Left forelimb (tissue), 1 donor: ENCODE measurements at places on chromosomes 2 and 18.
A peak's percentile ranks its signal among the peaks of the same experiment; 100 is the strongest.

- DNase-seq, result no peak
Measured at GRCh38 chr2:190997526-190998113, 16.4 kb downstream of the STAT1 start.

GRCh38 chr2:226660526-226660925, 139.1 kb downstream of the IRS1 start:
- DNase-seq, result peak; percentile 68

DNA sequence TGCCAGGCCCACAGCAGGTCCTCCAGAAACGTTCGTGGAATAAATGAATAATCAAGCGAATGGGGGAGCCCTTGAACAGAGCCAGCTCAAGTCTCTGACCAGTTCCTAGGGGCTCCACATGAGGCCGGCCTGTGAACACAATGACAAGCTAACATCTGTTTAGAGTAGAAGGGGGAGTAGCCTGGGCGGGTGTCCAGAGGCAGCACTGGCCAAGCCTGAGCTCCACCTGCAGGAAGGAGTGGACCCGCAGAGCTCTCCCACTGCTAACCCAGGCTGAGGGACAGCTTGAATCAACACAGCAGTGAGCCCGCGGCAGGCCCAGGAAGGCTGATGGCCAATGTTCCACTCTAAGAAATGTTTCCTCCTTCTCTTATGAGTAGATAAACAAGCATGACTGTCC, 234.8 kb upstream of the RAB6C start:
- peak; percentile 77 for DNase-seq

GRCh38 chr2:69641471-69641870, 2.1 kb downstream of the AAK1 start:
- DNase-seq, result no peak

- no peak for DNase-seq
Measured at GRCh38 chr18:62450175-62450545, 72.7 kb upstream of the ZCCHC2 start.

GRCh38 chr18:35084494-35085449, 43.6 kb downstream of the MAPRE2 start:
- no peak for DNase-seq

GRCh38 chr2:119249855-119250717, 26.5 kb downstream of the STEAP3 start:
- DNase-seq, result no peak

DNA sequence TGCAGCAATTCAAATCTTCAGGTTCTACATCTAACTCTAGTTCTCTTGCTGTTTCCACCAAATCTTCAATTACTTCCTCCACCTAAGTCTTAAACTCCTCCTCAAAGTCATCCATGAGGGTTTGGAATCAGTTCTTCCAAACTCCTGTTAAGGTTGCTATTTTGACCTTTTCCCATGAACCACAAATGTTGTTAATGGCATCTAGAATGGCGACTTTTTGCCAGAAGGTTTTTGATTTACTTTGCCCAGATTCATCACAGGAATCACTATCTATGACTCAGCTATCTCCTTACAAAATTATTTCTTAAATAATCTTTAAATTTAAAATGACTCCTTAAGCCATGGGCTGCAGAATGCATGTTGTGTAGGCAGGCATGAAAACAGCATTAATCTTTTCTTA, 368.9 kb upstream of the TNP1 start:
- DNase-seq, result no peak

DNA sequence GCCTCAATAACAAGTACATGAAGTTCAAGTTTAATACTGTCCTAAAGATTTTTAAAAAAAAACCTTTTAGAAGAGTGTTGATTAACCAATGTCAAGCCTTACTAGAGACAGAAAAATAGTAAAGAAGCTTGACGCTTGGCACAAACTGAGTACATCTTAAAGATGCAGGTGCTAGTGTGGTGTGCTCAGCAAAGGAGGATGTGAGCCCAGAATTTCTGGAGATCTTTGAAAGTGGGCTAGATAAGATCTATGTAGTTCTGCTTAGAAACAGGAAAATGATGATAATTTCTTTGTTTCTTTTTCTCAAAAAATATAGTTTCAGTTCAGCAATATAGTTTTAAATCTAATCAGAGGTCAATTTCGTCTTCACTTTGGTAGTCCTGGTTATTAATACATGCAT, 118.3 kb upstream of the KLHL14 start:
- no peak for DNase-seq

DNA sequence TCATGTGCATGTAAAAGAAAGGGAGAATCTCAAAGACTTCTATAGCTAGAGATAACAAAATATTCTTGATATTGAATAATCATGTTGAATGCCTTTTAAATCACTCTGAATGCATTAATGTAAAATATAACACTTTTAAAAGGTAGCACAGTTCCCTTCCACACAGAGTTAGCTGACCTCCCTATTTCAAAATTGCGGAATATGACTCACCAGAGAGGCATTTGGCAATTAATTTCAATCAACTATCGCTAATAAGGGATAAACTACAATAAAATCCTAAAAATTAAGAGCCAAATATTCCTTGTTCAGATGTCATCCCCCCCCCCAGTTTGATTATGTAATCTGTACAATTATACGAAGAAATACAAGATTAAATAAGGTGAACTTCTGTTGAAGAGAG, 29.3 kb downstream of the ZC3H15 start:
- no peak for DNase-seq

DNA sequence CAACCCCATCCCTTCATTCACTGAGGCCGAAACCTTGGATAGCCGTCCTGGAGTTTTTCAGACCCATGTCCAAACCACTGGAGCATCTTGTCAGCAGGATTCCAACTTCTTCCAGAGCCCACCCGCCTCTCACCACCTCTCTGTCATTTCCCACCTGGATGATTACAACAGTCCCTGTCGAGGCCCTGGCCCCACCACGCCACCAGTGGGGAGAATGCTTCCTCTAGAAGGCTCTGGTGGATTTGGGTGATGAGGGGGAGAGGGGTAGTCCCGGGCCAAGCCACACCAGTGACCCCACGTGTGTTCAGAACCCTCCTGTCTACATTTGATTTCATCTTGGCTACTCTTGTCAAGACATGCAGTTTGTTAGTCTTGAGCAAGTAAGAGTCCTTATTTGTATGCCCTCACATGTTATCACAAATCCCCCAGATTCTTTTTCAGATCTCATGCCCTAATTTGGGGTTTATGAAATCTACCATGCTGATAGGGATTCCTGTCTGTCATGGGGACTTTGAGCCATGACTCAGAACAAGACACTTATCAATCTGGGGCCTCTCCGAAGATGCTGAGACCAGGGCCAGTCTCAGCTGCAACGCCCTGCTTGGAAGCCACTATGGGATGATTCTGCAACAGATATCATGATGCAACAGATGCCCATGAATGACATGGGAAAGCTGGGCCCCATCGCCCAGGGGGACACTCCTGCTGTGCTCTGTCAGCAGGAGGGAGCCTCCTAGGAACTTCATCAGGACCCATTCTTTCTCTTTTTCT, 186.1 kb downstream of the ZFP36L2 start:
- DNase-seq, result no peak

- DNase-seq, result peak; percentile 45
Measured at GRCh38 chr2:240796543-240797499, 23.2 kb downstream of the KIF1A start.

GRCh38 chr2:49686291-49686690, 532.0 kb upstream of the FSHR start:
- no peak for DNase-seq

- no peak for DNase-seq
Measured at GRCh38 chr2:10009811-10010781, 33.3 kb upstream of the KLF11 start.

DNA sequence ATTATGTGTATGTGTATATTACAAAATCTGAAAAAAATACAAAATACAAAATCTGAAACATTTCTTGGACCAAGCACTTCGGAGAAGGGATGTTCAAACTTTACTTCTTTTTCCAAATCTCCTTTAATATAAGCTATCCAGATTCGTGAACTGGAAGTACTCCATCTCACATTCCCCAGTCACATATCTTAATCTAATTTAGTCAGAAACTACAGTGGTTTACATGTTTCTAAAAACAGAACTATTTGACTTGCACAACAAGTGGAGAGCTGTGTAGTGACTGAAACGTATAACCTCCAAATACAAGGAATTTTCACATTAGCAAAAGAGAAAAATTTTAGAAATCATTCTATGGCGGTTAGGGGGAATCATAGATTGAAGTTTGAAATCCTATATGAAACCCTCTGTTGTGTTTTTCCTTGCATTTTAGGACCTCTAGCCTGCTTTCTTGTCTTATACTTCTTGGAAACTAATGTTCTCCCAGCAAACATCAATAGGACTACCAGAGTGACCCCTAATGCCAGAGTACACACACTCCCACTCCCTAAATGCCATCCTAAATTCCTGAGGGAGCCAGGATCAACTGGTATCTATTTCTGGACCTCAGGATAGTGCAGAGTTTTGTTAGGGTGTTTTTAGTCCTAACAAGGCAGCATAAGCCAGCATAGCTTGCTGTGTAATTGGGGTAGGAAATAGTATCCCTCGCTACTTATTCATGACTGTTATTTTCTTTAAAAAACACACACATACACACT, 30.2 kb upstream of the ROCK1 start:
- DNase-seq, result no peak

DNA sequence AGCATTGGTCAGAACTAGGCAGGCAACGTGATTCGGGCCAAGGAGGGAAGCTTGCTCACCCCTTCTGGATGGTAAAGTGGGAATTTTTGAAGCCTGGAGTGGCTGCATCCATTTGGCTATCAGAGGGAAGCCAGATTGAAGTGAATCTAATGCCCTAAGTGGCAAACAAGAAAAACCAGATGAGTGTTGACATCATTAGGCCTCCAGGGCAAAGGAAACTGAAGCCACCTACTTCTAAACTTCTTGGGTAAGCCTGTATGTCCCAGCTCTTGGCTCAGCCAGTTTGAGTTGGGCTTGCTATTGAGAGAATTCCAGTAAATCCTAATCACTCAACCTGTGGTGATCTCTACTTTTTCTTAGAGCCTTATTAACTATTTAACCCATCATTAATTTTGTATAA, 20.9 kb downstream of the SOX11 start:
- no peak for DNase-seq

GRCh38 chr2:7880566-7880965, 801.3 kb upstream of the ID2 start:
- DNase-seq, result no peak

GRCh38 chr2:85768713-85769112, 14.9 kb downstream of the ATOH8 start:
- DNase-seq, result no peak

- DNase-seq, result no peak
Measured at GRCh38 chr2:203446780-203447179, 88.3 kb downstream of the RAPH1 start.

DNA sequence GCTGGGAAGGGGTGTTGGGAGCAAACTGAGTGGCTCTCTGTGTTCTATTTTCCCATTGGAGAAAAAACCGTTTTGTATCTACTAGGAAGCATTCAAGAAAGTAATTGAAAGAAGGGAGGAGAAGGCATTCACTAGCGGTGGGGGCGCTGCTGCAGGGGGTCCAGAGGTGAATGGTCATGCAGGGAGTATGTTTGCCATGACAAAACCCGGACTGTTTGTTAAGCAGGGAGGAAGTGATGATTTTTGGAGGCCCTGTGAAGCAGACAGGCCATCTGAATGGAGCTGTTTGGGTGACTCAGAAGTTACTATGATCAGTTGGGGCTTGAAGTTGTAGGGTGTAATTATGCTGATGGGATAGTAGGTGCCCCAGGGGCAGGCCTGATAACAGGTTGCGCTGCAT, 7.0 kb downstream of the TAF4B start:
- no peak for DNase-seq

GRCh38 chr2:2699121-2699505, 368.0 kb upstream of the MYT1L start:
- DNase-seq, result no peak

GRCh38 chr2:81389203-81389602, 1084.7 kb upstream of the LRRTM1 start:
- DNase-seq, result no peak

- no peak for DNase-seq
Measured at GRCh38 chr2:5285061-5285460, 407.1 kb upstream of the SOX11 start.

DNA sequence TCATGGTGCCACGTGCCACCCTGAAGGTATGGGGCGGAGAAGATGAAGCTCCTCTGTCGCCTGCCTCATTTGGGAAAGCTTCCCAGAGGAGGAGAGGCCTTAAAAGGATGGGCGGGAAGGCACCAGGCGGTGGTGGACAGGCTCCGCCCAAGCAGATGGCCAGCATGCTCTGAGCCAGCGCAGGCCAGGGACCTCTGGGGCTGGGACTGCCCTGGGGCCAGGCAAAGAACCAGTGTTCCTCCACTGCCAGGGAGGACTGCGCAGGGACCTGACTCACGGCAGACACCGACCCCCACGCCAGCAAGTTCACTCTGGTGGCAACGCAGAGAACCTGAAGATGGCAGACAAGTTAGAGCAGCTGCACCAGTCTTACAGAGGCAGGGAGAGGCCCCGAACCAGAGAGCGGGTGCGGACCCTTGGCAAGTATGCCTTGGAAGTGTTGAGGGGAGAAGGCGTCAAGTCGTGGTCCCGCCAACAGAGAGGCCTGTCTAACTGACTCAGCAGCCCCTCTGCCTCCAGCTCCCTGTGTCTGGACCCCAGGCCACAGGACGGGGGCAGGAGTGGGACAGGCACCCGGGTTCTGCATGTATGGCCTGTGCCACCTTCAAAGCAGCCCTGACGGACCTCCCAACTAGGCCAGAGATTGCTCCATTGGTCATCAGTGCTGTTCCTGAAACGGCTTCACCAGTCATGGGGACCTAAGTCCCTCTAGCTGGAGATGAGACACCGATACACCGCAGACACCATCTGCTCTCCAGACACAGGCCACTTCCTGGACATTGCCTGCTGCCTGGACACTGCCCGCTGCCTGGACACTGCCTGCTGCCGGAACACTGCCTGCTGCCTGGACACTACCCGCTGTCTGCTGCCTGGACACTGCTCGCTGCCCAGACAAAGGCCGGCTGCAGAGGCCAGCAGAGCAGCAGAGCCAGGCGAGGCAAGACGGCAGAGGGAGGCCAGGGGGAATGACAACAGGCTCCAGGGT, 124.7 kb downstream of the HDAC4 start:
- peak; percentile 68 for DNase-seq

GRCh38 chr2:101811226-101812015, 113.9 kb downstream of the MAP4K4 start:
- no peak for DNase-seq

GRCh38 chr2:235556901-235557300, 63.1 kb downstream of the AGAP1 start:
- no peak for DNase-seq

DNA sequence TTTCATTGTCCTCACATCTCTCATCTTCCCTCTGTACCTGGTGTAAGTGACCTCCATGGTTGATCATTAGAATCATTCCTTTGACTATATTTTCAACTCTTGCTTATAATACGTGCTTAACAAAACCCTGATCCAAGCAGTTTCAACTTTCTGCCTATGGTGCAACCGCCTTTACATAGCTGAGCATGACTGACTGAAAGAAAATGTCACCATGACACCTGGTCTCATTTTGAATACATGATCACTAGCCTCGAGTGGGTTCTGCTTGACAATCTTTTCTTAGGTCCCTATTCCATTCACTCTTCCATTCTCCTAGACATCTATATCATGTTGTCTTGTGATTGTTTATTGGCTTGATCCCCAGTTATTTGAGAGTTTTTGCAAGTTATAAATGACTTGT, 78.9 kb upstream of the STAM2 start:
- no peak for DNase-seq
